HFFc6 (cell line): ENCODE measurements at places on chromosomes 13 and 19. TPM values are rescaled to one million over a fixed set of nuclear protein-coding genes. Genes with fewer than 3 reads are reported as not detected.
A peak's percentile ranks its signal among the peaks of the same experiment; 100 is the strongest.

DNA sequence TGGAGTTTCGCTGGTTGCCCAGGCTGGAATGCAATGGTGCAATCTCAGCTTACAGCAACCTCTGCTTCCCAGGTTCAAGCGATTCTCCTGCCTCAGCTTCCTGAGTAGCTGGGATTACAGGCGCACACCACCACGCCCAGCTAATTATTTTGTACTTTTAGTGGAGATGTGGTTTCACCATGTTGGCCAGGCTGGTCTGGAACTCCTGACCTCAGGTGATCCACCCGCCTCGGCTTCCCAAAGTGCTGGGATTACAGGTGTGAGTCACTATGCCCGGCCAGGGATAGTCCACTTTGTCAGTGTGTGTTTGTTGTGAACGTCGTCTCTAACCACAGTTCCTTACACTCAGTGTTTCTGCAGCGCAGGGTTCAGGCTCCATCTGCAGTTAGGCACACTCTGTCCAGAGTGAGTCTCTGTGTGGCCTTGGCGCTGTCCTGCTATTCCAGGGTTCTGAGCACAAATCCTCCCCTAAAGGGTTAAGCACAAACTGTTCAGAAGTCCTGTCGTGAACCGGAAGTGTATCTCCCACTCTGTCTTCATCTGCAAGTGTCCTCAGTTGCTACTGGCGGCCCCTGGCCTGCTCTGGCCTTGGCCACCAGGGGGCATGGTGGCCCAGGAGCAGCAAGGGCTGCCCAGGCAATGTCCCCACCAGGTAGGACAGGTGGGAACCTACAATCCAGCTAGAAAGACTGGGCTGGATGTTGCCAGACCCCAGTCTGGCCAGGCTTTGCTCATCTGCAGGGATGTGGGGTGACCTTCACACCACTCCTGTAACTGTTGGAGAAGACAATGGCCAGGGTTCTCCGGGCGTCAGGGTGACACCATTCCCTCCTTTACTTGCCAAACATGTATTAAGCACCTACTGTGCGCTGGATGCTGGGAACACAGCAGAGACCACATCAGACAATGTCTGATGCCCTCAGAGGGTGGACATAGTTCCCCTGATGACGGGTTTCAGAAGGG is 38.8 kb upstream of the GATAD2A start:
- DNase-seq, result peak; percentile 40

GRCh38 chr13:23618341-23618740 is 48.1 kb downstream of the TNFRSF19 start:
- DNase-seq, result peak; percentile 72

DNA sequence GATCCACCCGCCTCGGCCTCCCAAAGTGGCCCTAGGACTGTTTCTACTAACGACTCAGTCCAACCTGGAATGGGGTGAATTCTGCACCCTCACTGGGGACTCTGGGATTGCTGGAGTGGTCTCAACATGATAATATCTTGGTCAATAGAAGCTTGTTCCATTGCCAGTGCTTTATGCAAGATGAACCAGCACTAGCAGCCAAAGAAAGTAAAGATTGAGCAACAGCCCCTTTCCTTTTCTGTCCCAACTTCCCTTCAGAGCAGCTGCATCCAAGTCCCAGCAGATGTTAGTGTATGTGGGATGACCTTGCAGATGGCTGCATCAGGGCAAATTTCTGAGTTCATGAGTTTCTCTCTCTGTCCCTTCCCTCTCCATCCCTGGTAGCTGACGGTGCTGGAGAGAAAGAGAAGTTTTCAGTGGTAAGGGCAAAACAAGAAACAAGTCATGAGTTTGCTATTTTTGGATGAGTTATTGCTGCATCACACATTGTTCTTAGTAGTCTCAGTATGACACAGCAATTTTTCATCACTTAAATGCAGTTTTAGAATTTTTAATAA is 183.6 kb upstream of the EDNRB start:
- DNase-seq, result peak; percentile 59

DNA sequence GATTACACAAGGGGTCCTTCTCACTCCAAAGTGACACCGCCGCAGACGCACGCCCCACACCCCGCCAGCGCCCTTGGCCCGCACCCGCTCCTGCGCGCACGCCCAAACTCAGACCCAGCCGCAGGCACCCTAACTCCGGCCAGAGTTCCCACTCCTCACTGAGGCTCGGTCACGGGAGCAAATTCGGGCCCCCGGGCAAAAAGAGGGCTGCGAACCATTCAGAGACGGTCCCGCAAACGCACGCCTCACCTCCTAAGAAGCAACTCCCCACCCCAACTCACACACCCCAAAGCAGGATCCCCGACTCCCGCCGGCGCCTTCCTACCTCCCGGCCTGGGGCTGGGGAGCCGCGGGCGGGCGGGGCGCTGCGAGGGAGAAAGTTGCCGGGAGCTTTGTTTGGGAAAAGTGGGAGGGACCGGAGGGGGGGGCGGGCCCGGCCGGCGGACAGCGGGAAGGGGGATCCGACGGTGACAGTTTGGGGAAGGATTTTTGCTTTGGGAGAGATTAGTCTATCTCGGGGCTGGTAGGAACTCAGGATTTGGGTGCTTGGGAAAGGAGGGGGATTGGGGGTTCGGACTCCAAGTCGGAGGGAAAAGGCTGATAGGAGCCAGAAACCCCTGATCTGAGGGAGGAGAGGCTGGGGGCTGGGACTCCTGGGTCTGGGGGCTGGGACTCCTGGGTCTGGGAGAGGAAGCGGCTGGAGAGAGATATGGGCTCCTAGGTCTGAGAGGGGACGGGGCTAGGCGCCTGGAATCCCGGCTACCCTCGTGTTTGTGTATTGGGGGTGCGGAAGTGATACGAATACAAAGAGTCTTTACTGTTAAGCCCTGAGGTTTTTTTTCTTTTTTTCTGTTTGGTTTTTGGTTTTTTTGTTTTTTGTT is at the start of gene TEAD2:
TEAD2 (minus strand) TSS at position 369 of the 881 bp plus-strand sequence. CDS start 2,341 bp downstream, outside the sequence.
- DNase-seq, result peak; percentile 18

GRCh38 chr19:41853768-41854167 is 6.3 kb upstream of the RPS19 start:
- no peak for DNase-seq

- no peak for DNase-seq
Measured at GRCh38 chr19:2720777-2721569, at the start of gene DIRAS1. Gene DIRAS1, minus strand, starts transcription at chr19:2721372. Its CDS starts 3,566 bp downstream, at chr19:2717806.

DNA sequence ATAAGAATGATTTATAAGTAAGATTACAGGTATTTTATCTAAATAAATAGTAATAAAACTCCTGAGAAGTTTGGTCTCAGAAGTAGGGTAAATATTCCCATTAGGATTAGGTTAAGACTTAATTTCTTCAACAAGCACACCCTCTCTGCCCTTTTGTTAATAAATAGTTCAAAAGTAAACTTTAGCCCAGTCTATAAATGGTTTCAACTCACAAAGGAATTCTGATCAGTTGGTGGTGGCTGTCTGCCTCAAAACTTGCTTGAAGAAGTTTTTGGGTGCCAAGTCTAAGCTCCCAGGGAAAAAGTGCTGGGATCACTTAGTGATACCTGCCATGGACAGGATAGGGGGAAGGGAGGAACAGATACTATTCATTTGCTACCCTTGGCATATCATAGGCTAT is 22.9 kb downstream of the MBNL2 start:
- no peak for DNase-seq

DNA sequence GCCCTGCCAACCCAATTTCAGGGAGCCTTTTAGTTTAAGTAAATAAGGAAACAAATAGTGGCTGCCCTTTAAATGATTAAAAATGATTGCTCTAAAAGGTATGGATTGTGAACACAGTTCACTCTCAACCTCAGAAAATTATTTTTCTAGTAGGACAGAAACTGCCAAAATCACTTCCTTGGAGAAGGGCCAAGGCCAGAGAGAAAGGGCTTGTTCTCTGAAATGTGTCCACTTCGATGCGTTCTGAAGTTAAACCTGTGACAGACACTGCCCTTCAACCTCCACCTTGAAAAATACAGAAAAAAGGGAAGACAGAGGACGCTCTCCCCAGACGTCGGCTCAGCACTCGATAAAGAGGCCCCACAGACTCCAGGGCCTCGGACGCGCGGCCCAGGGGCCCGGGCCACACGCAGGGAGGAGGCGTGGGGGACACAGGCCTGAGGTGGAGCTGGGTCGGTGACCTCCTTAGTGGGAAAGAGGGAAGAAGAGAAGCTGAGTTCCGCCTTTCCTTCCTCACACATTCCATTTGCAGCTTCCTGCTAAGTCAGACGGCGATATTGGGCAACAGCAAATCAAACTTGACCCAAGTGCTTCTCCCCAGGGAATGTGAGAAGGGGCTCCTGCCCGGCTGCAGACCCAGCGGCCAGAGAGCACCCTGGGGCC is 63.6 kb downstream of the RASA3 start:
- peak; percentile 35 for DNase-seq

DNA sequence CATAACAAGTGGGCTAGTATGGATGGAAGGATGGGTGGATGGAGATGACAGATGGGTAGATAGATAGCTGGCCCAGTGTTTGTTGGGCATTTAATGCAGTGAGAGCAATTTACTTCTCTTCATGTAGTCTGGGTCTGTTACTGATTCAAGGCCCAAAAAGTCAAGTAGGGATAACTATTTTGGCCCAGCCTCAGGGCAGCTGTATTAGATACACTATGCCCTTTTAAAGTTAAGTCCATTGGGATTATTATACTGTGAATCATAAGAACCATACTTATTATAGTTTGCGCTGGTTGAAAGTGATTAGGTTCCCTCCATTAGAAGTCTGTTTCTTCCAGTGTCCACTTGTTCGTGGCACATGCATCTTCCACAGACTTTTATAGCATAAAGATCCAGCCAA is 4.7 kb downstream of the ITGBL1 start:
- DNase-seq, result no peak

DNA sequence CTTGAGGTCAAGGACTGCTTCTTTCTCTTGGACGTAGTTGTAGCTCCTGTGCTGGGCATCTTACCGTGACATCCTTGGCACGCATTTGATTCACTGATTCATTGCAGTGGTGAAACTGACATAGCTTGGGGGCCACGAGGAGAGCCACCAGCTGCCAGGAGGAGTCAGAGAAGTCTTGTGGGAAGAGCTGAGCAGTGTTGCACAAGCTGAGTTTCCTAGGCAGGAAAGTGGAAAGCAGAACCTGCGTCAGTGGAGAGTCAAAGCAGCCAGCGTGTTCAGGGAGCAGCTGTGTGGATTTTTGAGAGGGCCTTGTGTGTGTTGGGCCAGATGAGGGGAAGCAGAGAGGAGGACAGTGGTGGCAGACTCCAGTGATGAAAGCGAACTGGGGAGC is 5.3 kb upstream of the GPR183 start:
- DNase-seq, result peak; percentile 87

GRCh38 chr13:94028234-94028633 is 451.2 kb downstream of the DCT start:
- DNase-seq, result no peak

DNA sequence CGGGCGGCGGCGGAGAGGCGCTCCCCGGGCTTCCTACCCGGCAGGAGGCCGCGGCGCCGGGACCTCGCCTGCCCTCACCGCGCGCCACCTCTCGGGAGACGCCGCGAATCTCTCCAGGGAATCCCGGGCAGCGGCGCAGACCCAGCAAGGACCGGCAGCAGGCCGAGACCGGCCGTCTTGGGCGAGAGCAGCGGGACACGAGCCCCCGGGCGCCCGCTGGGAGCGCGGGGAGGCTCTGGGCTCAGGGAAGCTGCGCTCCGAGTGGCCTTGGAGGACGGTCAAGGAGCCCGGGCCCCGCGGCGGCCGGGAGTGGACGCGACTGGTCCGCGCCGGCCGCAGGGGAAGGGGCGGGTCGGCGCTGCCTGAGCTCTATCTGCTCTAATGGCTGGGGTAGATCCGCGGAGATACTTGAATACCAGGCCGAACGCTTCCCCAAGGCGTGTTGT is 14.7 kb downstream of the CDX2 start:
- DNase-seq, result no peak

GRCh38 chr19:3684054-3684816 is 16.0 kb downstream of the PIP5K1C start:
- peak; percentile 32 for DNase-seq

DNA sequence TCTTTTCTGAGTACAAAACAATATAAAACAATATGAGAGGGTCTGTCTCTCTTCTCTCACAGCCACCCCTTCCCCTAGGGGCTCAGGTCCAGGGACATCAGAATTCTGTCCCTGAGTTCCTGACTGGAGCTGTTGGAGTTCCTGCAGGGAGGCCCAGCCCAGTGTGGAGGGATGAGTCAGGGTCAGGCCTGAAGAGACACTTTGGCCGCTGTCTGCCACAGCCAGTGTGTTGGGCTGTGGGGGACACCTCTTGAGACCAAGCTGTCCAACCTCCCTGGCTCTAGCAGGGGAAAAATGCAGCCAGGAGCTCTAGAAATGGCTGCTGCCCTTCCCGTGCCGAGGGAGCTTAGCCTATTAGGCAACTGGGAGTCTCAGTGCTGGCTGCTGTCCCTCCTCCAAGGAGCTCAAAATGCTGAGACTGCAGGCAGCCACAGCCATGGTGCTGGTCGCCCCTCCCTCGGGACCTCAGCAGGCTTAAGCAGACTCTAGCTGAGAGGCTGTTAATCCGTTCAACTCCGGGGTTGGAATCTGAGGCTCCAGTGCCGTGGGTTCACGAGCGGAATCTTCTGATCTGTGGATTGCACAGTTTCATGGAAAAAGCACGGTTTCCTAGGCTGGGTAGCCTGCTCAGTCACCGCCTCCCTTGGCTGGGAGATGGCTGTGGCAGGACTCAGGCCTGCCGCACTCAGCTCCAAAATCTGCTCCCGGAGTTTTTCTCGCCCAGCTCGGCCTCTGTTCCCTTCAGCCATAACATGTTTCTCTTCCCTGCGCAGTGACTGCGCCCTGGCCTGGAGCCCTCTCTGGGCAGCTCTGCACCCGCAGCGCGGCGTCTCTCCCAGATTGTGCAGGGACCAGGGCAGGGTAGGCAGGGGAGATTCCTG is 3.8 kb upstream of the ZNF626 start:
- DNase-seq, result no peak

GRCh38 chr19:280541-281009 is 10.6 kb downstream of the PLPP2 start:
- DNase-seq, result no peak

The GADD45GIP1 gene
- total RNA-seq, result 46.4 to 51.1 TPM (median 48.6 TPM) in 3 replicates

The IL4I1 gene
- total RNA-seq, result 0.48 TPM in 1 of 2 replicates, not detected in the other

The ACOD1 gene
- total RNA-seq, result not detected in 3 replicates

The GZMM gene
- not detected in 2 replicates for total RNA-seq

The CABP5 gene
- not detected in 3 replicates for total RNA-seq

The OVOL3 gene
- not detected in 3 replicates for total RNA-seq

The ZNF132 gene
- total RNA-seq, result 4.6 to 5.8 TPM (median 5.5 TPM) in 3 replicates

The NKPD1 gene
- 0.04 to 0.07 TPM in 2 of 3 replicates, not detected in the other for total RNA-seq

The FBN3 gene
- total RNA-seq, result not detected in 2 replicates

The LRP3 gene
- total RNA-seq, result 2.1 to 17.4 TPM (median 15.0 TPM) in 3 replicates

The S1PR5 gene
- total RNA-seq, result 1.8 to 2.4 TPM (median 2.0 TPM) in 3 replicates

The CCDC70 gene
- not detected in 3 replicates for total RNA-seq
